ENCODE measurements at places on chromosomes 12 and 14.

DNA sequence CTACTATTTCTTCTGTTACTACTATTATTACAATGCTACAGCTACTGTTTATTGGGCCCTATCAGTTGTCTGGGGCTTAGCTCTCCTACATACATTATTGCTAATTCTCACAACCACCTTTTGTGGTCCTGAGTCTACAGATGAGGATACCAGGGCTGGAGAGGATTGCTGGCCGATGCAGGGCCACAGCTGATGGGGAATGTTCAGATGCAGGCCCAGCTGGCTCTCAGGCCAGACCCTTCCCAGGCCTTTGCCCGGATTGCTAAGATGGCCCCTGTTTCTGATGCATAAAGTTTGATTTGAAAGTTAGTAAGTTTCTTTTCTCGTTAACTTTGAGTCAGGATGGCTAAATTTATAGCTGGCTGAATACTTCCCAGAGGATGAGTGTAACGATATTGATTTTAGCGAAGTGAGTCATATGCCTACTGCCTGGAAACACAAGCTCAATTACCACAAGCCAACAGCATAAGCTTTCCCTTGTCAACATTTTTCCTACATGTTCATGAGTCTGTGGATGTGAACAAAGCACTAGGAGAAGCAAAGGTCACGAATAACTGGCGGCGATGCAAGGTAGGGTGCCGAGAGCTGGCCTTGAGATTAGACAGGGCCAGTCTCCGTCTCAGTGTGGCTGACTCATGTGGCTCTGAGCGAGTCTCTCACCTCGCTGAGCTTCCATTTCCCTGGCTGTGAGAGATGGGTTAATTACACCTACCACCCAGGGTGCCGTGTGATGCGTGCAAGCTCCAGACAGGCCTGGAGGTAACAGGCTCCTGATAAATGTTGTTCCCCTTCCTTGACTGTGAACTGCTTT is 111.0 kb downstream of the BEGAIN start:
- no peak for DNase-seq

DNA sequence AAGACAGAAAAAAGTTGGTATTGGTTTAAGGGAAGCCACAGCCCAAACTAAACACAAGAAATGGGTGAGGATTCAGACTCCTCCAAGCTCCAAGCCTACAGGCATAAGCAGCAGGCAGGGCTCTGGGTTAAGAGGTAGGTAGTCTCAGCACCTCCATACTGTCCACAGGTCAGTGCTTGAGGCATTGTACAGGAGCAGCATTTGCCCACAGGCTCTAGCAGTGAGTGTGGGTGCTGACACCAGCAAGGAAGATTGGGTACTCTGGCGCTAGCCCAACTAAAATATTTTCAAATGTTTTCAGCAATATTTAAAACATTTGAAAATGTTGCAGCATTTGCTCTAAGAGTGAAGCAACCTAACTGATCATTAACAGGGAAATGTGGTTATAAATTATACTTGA is 33.1 kb downstream of the FERMT2 start:
- DNase-seq: no peak

DNA sequence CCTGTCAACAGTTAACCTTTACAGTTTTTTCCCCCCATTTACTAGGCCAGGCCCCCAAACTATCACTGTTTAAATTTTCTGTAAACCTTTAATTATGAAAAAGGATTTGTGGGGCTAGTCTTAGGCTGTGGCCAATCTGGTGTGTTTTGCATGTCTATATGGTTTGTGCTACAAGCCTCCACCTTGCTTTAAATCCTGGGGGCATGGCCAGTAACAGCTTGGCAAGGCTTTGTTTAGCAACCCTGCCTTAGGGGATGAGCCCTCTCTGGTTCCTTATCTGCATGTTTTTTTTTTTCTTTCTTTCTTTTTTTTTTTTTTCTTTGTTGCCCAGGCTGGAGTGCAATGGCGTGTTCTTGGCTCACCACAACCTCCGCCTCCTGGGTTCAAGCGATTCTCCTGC is 102.7 kb downstream of the KCNMB4 start:
- DNase-seq: no peak

GRCh38 chr12:31687101-31687527 is 27.6 kb downstream of the ETFBKMT start:
- DNase-seq: no peak

GRCh38 chr12:103571286-103571685 is 15.8 kb upstream of the STAB2 start:
- no peak for DNase-seq

GRCh38 chr14:94615823-94616570 is 3.8 kb downstream of the SERPINA3 start:
- DNase-seq: no peak

DNA sequence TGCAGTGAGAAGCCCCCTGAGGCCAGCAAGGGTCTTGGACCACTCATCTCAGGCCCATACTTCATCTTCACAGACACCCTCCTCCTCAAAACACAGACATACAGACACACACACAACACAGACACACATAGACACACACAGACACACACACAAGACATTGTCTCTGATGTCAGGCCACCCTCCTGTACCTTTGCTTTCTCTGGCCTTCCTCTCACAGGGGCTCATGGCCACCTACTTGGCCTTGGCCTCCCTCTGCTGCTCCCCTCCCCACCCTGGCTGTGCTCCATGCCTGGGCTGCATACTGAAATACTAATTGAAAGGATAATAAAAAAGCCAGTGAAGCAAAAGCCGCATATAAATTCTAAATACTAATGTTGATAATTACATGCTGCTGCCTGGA is 1.6 kb upstream of the SYNDIG1L start:
- DNase-seq: peak; percentile 88

DNA sequence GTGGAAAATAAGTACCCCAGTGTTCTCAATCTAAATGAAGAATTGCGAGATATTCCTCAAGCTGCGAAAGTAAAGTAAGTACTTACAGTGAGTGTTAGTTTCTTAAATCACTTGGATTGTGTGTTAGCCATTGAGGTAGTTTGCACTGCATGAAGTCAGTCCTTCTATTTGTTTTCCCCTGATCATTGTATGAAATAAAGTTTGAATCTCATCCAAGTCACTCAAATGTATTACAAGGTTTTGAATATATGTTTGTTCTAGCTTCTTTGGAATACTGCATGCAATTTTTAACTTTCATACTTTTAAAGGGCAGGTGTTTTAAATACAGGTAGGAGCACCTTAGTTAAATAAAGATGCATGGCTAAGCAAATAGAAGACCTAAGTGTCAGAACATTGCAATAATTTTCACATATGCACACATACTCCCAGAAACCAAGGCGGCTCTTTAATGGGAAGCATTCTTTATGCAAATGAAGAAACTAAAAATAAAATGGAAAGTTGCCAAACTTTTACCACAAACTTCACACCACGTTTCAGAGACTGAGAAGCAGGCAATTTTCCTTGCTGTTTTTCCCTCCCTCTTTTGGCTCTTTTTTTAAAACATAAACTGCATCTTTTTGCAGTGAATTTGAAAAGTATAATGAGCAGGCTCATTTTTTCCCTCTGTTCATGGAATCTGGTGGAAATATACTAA is 105.6 kb downstream of the GPR135 start:
- no peak for DNase-seq

DNA sequence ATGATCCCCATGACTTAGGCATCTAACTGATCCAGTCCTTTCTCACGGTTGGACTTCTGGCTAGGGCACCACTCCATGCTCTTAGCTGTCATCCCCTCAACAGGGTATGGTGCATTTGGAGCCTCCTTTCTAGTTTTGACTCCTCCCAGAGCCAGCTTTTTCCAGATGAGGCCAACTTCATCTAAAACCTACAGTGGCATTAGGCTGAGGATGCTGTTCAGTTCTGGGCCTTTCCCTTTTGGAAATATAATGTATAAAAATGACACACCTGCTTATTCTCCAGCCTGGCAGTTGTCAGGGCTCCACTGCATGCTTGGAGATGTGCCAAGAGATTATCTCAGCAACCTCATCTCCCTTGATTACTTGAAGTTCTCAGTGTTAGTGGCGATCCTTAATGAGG is 239.7 kb downstream of the EMP1 start:
- DNase-seq: peak; percentile 20

- DNase-seq: no peak
Measured at GRCh38 chr12:19916974-19917373, 451.4 kb upstream of the PDE3A start.

- DNase-seq: no peak
Measured at GRCh38 chr14:35261774-35262173, 30.4 kb upstream of the PSMA6 start.

GRCh38 chr12:27297566-27297965 is 35.1 kb upstream of the BMAL2 start:
- DNase-seq: no peak

DNA sequence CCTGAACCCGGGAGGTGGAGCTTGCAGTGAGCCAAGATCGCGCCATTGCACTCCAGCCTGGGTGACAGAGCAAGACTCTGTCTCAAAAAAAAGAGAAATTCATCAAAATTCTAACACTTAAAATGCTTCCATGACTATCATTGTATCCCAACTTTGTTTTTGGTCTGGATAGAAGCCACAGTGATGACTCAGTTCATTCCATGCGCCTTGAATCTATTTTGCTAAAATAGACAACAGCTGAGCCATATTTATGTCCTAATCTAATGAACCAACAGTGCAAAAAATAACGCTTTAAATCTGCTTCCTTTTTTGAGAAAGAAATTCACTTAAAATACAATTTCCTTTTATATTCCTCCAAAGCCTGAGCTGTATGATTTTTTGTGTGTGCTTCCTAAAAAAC is 23.2 kb upstream of the BICD1 start:
- no peak for DNase-seq

GRCh38 chr14:67857778-67858350 is 38.3 kb downstream of the RAD51B start:
- DNase-seq: no peak

GRCh38 chr12:32482226-32482625 is 82.9 kb downstream of the FGD4 start:
- no peak for DNase-seq

DNA sequence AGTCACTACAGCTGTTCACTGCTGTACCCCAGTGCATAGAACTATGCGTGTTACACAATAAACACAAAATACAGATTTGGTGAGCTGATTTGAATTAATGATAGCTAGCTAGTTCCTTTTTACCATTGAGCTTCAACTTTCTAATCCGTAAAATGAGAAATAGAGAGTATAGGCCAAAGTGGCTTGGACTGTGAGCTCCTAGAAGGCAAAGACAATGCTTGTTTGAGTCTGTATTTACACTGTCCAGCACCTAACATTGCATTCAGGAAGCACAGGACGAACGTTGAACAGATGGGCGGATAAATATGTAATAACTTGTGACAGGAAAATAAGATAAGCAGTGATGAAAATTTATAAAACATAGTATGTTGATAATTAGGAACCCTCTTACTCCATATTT is 31.5 kb downstream of the SLC17A8 start:
- no peak for DNase-seq

DNA sequence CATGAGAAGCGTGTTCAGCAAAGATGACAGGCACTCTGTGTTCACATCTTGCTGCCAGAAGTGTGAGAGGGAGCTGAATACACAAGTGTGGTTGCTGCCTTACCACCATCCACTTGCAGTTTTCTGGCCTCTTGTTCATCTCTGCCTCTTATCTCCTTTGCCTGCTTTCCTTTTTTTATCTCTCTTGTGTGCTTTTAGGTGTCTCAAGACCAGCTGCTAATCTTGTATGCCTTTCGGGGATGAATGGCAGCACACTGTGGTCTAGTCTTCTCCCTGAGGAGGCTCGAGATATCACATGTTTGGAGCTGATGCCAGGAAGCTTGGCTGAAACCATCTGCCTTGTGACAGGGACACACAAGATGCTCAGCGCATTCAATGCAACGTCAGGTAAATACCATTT is 17.2 kb downstream of the FAM234B start:
- DNase-seq: no peak

DNA sequence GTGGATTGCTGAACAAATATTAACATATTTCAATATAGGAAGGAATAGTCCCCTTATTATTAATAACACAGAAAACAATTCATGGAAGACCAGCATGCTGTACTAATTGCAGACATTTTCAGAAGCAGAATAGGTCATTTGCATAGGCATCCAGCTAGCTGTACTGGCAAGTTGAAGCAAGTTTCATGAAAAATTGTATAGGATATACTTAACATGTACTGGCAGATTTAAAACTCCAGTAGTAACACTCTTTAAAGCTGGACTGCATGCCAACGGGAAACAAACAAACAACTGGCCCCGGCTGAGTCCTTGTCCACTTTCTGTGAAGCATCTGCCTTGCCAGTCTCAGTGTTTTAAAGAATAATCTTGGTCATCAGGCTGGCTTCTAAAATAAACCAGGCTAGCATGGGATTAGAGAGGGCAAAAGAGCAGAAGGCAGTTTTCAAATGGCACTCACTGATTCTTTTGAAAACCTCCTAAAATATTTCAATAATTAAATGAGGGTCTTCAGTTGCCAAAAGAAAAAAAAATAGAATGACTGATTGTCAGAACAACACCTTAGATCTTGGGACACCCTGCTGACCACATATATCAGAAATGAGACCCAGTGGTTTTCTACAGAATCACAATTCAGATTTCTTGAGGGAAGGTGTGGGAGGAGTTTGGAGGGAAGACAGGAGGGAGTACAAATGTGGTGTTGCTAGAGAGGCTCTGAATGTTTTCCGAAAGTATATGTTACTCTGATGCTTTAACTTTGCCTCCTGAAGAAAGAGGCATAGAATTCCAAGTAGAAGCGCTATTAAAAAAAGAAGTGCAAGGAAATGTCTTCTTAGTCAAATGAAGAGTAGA is 122.5 kb upstream of the KRAS start:
- DNase-seq: no peak

- no peak for DNase-seq
Measured at GRCh38 chr12:119659289-119659897, 8.5 kb upstream of the PRKAB1 start.

GRCh38 chr14:69315301-69315700 is 55.3 kb downstream of the GALNT16 start:
- DNase-seq: no peak

DNA sequence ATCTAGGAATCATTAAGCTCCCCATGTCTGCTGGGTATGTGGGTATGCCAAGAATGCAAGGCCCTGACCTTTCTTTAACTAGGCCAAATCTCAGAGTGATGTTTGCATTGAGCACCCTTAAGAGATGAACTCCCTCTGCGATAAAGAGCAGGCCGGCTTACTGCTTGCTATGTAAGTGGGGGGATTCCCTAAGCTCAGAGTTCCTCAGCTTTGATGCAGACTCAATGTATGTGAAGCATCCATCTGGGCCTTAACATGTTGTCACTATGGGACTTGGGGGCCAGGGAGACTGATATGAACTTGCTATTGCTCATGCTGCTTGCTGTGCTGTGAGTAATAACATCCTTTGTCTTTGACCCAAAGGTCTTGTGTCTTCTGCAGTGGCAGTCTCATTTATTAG is 149.7 kb downstream of the C12orf75 start:
- DNase-seq: no peak
